ENCODE measurements at places on chromosomes 4 and X. TPM values are rescaled to one million over a fixed set of nuclear protein-coding genes. Genes with fewer than 3 reads are reported as not detected.

Gene NRK
- 0.05 TPM for total RNA-seq

Gene IL2
- total RNA-seq, result not detected

DNA sequence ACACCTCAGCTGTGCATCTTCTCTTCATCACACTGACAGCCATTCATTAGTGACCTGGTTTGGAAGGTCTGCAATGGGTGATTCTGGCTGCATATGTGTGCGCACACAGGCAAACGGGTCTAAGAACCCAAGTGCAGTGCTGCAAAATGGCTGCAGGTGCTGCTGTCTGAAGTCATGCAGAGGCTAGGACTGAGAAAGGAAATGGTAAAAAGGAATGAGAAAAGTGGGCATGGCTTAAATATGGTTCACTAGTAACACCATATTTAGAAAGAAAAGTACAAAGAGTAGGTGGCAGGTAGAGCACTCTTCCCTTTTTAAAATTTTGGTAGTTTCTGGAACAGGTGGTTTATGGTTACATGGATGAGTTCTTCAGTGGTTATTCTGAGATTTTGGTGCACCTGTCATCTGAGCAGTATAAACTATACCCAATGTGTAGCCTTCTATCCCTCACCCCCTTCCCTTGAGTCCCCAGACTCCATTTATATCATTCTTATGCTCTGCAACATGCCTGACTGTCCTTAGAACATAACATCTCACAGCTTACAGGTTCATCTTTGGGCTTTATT is 78.4 kb downstream of the CCNG2 start:
- DNase-seq, result no peak

DNA sequence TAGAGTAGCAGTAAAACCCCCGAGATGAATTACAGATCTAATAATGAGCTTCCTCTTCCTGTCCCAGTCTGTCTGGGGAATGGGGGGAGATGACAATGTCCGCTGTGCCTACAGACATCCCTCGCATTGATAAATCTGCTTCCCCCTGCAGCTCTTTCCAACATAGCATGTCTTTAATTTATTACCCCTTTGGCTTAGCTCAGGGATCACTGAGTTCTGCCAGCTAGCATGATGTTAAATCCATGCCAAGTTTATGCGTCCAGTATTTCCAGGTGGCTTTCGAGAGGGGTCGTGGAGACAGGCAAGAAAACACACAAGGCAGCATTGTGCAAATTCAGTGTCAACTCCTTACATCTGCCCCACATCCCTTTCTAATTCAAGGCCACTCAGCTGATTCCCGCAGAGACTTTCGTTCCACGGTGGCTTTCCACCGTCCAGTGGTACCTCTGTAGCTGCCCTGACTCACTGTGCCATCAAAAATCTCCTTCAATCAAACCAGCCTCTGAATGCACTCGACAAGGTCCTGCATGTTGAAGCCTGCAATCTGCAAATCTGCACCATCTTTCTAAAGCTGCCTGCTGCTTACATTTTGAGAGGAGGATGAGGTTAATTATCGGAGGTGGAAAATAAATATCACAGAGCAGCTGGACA is 75.1 kb downstream of the MXRA5 start:
- no peak for DNase-seq

DNA sequence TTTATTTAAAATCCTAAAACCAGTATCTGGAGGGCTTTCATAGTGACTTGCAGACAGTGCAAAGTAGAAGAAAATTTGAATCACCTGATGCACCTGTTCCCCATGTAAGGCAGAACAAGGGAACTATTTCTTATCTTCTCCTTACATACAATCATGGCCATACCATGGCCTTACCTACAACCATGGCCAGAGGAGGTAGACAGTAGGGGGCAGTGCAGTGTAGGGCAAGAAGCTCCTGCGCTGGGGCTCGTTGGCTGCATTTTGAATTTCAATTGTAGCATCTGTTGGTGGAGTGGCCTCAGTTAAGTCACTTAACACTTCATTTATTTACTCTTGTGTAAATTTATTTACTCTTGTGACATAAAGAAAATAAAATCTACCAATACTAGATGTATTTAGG is 33.0 kb downstream of the GALNTL6 start:
- DNase-seq, result peak; percentile 81
